ENCODE measurements at places on chromosomes 1 and 21.

GRCh38 chr1:237794071-237794470 is 96.7 kb downstream of the ZP4 start:
- no peak for DNase-seq

DNA sequence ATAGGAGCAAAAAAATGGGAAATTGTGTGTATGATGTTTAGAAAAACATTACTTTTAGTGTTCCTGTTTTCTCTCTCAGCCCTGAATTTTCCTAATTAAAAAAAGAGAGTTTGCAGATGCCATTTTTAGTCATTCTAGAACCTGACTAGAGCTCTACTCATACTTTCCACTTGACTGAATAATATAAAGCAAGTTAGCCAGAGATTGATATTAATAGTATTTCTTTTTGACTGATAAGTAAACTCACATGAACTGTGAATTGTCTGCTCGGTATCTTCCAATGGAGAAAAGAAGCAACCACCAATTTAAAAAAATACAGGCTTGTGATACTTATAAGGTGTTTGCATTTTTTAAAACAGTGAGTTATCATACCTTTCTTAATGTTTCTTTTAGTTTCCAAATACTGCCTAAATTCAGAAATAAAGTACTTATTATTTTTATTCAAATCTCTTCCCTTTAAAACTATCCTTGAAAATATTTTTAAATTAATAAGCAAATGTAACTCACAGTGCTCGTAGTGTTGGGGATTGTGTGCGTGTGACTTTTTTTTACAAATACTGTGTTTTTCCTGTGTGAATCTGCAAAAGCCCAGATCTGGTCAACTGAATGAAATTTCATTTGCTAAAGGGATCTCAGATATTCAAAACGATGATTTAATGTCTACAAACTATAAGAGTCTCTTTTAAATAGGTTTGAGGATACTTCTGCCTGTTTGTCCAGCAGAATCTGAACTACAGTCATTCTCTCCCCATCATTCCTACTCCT is 9.8 kb downstream of the RAP1A start:
- no peak for DNase-seq

DNA sequence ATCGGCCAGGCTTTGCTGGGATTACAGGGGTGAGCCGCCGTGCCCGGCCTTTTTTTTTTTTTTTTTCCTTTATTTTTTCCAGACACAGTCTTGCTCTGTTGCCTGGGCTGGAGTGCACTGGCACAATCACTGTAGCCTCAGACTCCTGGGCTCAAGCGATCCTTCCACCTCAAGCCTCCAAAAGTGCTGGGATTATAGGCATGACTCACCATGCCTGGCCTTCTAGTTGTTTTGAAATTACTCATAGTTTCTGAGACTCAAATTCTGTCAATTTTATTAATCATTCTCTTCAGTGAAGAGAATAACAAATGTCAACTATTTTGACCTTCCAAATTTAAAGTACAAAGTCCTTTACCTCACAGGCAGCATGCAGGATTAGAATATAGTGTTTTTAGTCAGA is 374.5 kb downstream of the PLA2G4A start:
- DNase-seq, result no peak

GRCh38 chr1:10429868-10430215 is 391 bp upstream of the CENPS start:
- peak; percentile 12 for DNase-seq

GRCh38 chr1:116323491-116323890 is 49.6 kb upstream of the ATP1A1 start:
- no peak for DNase-seq

- DNase-seq, result no peak
Measured at GRCh38 chr1:236893626-236894545, 98.8 kb downstream of the MTR start.

DNA sequence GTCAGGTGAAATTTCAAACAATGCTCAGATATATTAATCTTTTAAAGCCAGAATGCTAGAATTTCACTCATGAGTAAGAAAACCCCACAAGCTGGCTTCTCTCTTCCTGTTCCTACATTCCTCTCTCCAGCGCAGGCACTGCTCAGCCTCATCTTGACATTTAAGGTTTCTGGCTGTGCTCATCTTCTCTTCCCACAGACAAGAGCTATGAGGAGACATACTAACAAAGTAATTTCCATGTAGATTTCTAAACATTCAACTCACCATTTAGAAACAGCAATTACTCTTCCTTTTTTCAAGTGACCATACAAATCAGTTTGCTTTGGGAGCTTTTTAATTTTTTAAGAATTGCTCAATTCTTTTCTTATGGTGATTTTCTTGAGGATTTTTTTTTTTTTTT is 7.8 kb upstream of the LRRC8D start:
- DNase-seq, result no peak

DNA sequence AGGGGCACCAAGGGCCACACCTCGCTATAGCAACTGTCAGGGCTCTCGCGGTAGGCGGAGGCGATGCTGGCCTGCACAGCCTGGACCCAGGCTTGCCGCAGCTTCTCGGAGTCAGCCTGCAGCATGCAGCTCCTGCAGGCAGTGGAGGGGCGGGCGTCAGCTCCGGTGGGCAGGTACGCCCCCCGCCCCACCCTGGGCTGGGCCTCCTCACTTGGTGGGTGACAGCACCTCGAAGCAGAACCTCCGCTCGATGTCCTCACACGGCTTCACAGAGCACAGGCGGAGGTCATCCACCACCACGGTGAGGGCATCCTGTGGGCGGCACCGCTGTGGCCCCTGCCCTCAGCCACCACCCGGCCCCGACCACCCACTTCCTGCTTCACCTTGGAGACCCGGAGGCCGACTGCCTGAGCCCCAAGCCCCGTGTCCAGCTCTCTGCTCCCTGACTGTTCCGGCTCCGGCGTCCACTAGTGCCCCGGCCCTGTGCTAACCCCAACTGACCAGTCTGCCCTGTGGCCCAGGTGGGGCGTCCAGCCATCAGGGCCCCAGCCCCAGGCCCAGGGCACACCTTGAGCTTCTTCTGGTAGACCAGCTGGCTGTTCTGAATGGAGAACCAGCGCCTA is 9.8 kb downstream of the ACAP3 start:
- no peak for DNase-seq

DNA sequence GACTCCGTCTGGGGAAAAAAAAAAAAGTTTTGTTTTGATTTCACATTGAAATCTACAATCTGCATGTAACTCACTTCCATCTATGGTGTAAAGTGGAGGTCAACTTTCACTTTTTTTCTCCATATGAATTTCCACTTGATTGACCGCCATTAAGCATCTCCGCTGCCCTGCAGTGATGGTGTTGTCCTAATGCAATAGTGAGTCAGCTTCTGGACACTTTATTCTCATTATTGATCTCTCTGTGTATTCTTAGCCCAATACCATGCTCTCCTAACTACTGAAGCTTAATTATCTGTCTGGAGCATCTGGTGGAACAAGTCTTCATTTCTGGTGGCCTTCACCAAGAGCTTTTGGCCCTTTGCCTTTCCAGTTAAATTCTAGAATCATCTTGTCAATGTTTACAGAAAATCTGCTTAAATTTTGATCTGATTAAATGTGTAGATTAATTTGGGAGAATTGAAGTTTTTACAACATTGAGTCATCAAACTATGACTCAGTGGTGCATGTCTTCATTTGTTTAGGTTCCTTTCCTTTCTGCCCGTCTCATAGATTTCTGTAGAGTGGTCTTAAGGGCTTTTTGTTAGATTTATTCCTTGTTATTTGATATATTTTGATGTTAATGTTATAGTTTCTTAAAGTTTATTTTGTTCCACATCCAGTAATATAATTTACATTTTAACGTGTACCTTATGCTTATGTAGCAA is 181.5 kb downstream of the PRDM2 start:
- no peak for DNase-seq

DNA sequence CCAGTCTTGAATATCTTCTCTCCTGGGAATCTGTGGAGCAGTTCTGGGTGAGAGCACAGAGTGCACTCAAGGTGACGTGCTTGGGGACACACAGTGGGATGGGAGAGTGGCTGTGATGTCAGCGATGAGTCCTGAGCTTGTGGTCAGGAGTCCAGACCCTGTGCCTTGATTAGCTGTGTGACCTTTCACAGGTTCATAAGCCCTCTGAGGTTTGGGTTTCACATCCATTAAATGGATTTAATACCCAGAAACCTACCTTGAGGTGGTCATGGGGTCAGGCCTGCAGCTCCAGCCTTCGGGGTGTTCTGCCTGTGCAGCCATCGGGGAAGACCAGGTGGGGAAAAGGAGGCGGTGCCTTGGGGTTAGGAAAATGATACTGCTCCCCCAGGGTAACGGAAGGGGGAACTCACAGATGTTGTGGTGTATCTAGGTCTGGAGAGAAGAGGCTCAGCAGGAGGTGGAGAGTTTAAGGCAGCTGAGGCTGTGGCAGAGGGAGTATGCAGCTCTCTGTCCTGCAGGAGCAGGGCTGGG is 38.5 kb upstream of the ETV3 start:
- DNase-seq, result no peak

DNA sequence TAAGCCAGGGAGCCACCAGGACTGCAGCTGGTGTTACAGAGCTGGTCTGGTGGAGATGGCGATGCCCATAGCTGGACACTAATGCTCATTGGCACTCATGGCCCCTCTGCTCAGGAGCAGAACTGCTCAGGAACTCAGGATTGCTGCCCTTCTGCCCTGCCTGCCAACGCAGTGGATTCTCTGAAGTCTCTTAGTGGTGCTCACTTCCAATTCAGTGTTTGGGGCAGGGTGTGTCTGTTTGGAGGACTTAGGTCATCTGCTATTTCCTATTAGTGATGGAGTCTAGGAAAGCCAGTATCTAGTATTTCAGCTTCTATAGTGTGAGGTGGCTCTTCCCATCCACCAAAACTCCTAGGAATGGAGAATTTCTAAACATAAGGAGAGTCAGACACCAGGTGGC is 29.1 kb downstream of the S100A10 start:
- DNase-seq, result no peak

DNA sequence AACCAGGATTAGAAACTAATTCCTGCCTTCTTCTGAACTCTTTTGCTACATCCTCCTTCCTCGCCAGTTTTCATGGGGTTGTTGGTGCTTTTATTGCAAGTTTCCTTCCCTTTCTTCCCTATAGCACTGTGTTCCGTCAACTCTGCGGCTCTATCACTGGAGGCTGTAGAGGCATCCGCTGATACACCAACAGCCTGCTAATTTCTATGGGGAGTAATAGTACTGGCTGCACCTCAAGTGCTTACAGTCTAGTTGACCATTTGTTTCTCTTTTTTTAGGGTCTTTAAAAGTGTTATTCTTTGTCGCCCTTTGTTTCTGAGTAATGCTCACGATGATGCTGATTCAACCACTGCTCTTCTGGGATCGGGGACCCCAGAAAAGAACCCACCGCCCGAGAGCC is 746 bp downstream of the MIS18A start:
- DNase-seq, result no peak

GRCh38 chr1:41366455-41367287 is 5.4 kb downstream of the FOXO6 start:
- no peak for DNase-seq

DNA sequence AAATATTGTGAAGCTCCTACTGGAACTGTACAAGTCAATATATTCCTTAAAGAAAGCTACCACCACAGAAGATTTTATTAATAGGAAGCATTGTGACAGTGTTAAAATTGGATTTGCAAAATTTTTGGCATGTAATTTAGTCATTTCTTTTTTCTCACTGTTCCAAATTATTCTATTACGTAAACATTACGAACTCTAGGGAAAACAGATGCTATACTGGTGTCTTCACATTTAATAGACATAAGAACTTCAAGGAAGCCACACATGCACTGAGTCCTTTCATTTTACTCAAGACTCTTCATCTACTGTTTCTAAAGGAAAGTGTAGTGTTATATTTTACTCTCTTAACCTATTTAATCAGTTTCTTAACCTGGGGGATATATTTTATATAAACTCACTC is 135.4 kb downstream of the HMCN1 start:
- no peak for DNase-seq

- no peak for DNase-seq
Measured at GRCh38 chr21:31760931-31761330, 29.0 kb upstream of the SCAF4 start.

- no peak for DNase-seq
Measured at GRCh38 chr1:39103328-39104157, 77.4 kb downstream of the NDUFS5 start.

DNA sequence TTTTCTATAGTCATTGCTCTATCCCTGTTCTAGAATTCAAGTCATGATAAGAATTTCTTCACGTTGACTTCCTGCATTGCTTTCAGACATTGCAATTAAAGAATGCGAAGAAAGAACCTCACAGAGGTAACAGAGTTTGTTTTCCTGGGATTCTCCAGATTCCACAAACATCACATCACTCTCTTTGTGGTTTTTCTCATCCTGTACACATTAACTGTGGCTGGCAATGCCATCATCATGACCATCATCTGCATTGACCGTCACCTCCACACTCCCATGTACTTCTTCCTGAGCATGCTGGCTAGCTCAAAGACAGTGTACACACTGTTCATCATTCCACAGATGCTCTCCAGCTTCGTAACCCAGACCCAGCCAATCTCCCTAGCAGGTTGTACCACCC is 10.6 kb downstream of the APCS start:
- DNase-seq, result no peak

DNA sequence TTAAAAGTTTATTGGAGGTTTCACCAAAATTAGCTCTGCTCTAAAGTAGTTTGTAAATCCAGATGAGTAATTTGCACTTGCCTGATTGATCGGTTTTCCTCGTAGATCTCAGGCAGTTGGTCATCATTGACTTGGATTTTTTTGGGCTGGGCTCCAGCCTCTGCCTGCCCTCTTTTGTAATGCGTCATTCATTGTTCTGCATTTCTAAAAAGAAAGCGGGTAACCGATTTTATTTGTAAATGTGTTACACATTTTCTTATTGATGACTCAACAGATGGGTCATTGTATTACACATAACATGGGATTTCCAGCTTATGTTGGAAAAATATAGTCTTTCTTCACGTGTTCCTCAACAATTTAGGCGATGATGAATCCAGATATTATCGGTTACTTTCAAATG is 5.5 kb downstream of the ETS2 start:
- no peak for DNase-seq

- DNase-seq, result no peak
Measured at GRCh38 chr1:2926447-2927055, 94.7 kb upstream of the ACTRT2 start.

GRCh38 chr1:17520473-17521319 is 18.8 kb upstream of the ARHGEF10L start:
- DNase-seq, result no peak

GRCh38 chr1:33986390-33987095 is 122.7 kb downstream of the HMGB4 start:
- DNase-seq, result no peak

- DNase-seq, result no peak
Measured at GRCh38 chr1:212231372-212231771, 53.8 kb upstream of the PPP2R5A start.

DNA sequence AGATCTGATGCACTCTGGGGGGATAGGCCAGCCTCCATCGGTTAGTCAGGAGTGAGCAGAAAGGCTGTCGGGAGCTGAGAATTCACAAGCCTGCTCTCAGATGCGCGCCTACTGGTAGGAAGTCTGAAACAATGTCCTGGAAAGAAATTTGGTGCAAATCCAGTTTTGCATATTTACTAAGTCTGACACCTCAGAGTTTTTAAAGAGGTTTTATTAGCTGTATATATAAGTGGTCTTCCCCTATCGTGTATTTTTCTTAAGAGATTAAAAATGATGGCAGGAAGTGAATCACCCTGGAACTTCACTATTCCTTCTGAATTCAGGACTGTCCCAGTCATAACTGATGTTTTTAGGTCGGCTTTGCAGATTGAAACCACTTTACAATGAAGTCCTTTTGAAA is 99.8 kb upstream of the C1orf105 start:
- no peak for DNase-seq
